ENCODE measurements at places on chromosomes 11 and 22. TPM values are rescaled to one million over a fixed set of nuclear protein-coding genes. Genes with fewer than 3 reads are reported as not detected.

Gene MRPL48
- total RNA-seq, result 67.3 TPM

Gene FJX1
- total RNA-seq, result 44.0 TPM

Gene RBFOX2
- 81.8 TPM for total RNA-seq

Gene COA4
- total RNA-seq, result 335 TPM

Gene DERL3
- 0.19 TPM for total RNA-seq

Gene INS
- total RNA-seq, result not detected

Gene CNTN5
- total RNA-seq, result 3.6 TPM

Gene MYEOV
- total RNA-seq, result 18.6 TPM

Gene GGTLC3
- not detected for total RNA-seq

Gene LARGE1
- 1.4 TPM for total RNA-seq

Gene OR6A2
- total RNA-seq, result 0.19 TPM

Gene PLAAT5
- total RNA-seq, result not detected

Gene TRPM5
- not detected for total RNA-seq

Gene NLRP10
- not detected for total RNA-seq

Gene CHRNA10
- total RNA-seq, result 1.4 TPM

Gene ISX
- total RNA-seq, result not detected

Gene PKDREJ
- not detected for total RNA-seq

Gene MUC5AC
- total RNA-seq, result under 0.01 TPM

Gene HEPHL1
- total RNA-seq, result not detected

Gene SUSD2
- 7.4 TPM for total RNA-seq

Gene RELT
- total RNA-seq, result 28.3 TPM

Gene ZNRF3
- 4.8 TPM for total RNA-seq

Gene C11orf65
- 0.58 TPM for total RNA-seq

Gene NPAS4
- not detected for total RNA-seq

Gene DNAJB7
- total RNA-seq, result not detected

Gene ADAMTS15
- total RNA-seq, result 2.2 TPM

Gene SAA4
- not detected for total RNA-seq

Gene RTL10
- 6.6 TPM for total RNA-seq

Gene LDHAL6A
- total RNA-seq, result not detected

Gene RASGRP2
- total RNA-seq, result not detected

Gene CASP5
- not detected for total RNA-seq

Gene C22orf31
- total RNA-seq, result not detected

Gene WNT7B
- not detected for total RNA-seq

Gene C22orf15
- not detected for total RNA-seq

Gene ST14
- total RNA-seq, result 0.11 TPM

Gene ELFN2
- total RNA-seq, result 0.13 TPM

Gene EXPH5
- 0.13 TPM for total RNA-seq

Gene KRTAP5-10
- not detected for total RNA-seq

Gene INSC
- total RNA-seq, result not detected

Gene MICAL2
- total RNA-seq, result 10.7 TPM

Gene HBG1
- total RNA-seq, result not detected

Gene SCGB1C1
- not detected for total RNA-seq

Measured in A375 (cell line).